Testis (tissue), 5 donors: ENCODE measurements at places on chromosomes 6 and 20. TPM values are rescaled to one million over a fixed set of nuclear protein-coding genes. Genes with fewer than 3 reads are reported as not detected.

DNA sequence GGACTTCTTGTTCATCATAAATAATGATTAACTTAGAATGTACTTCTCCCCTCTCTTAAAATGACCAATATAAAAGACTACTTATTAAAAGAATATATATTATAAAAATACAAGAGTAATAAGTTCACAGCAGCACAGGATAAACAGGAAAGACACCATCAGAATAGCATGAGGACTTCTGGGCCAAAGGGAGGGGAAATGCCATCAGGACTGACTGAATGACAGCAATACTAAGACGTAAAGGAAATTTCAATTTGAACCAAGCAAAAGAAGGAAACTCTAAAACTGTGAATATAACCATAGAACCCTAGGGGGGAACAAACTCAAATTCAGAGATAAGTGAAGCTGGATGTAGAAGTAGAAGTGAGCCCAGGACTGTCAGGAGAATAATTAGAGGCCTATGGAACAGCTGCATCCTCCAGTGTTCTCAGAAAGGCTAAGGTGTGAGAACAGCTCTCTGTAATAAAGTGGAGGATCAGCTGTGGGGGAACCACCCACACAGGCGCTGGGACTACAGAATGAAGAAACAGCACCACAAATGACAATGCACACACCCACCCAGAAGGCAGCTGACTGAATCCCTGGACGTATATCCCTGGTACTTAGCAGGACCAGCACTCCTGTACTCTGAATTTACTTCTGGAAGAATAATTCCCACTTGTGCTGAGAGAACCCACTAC is 37.8 kb downstream of the ZHX3 start:
- no peaks in the 10 kb centered on the region for H3K36me3 ChIP-seq
- H3K27ac ChIP-seq: no peak overlapping the region
- peaks cover 5% of the 10 kb centered on the region for H3K4me1 ChIP-seq
- no peak for DNase-seq
- no peak overlapping the region for H3K4me3 ChIP-seq

PLA2G7 gene
- total RNA-seq: 0.31 TPM

DNA sequence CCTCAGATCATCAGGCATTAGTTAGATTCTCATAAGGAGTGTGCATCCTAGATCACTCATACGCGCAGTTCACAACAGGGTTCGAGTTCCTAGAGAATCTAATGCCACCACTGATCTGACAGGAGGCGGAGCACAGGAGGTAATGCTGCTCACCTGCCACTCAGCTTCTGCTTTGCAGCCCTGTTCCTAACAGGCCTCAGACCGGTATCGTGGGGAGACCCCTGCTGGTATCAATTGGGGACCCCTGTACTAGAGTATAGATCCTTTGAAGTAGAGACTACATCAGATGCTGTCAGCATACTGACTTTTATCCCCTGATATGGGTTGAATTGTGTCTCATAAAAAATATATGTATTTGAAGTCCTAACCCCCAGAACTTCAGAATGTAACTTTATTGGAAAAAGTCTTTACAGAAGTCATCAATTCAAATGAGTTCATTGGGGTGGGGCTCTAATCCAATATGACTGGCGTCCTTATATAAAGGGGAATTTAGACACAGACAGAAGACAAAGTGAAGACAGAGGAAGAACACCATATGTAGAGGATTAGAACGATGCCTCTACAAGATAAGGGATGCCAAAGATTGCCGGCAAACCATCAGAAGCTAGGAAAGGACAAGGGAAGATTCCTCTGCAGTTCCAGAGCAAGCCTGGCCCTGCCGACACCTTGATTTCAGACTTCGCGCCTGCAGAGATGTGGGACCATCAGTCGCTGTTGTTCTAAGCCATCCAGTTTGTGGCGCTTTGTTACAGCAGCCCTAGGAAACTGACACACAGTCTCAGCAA is 104.4 kb upstream of the BTBD3 start:
- H3K27me3 ChIP-seq: no peaks in the 10 kb centered on the region
- H3K4me3 ChIP-seq: no peak overlapping the region
- H3K27ac ChIP-seq: no peak overlapping the region
- H3K4me1 ChIP-seq: no peaks in the 10 kb centered on the region

DNA sequence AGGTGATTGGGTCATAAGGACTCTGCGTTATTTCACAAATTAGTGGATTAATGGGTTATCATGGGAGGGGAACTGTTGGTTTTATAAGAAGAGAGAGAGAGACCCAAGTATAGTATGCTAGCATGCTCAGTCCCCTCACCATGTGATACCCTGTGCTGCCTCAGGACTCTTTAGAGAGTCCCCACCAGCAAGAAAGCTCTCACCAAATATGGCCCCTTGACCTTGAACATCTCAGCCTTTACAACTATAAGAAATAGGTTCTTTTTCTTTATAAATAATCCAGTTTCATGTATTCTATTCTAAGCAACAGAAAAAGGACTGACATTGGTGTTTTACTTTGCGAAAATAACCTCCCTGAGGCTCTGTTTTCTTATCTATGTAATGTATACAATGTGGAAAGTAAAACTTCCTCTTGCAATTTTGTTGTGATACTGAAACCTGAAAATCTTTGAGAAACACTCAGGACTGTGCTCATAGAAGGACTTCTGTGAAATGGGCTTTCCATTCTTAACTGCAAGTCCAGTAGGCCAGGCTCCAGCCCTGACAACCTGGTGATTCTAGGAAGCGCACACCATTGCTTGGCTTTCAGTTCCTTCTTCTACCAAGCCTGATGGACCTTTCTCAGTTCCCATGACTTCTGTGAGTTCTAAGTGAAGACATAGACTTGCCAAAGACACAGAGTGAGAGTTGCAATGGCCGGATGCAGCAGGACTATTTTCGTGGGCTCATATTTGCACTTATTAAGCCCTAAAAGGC is 21.9 kb downstream of the SIRPD start:
- DNase-seq: no peak
- H3K4me3 ChIP-seq: no peak overlapping the region
- H3K27ac ChIP-seq: no peak overlapping the region
- H3K27me3 ChIP-seq: no peaks in the 10 kb centered on the region
- no peaks in the 10 kb centered on the region for H3K4me1 ChIP-seq
- H3K36me3 ChIP-seq: no peaks in the 10 kb centered on the region

GRCh38 chr6:23526526-23526925 is 599.5 kb upstream of the NRSN1 start:
- H3K4me1 ChIP-seq: peaks cover 4% of the 10 kb centered on the region
- no peaks in the 10 kb centered on the region for H3K27me3 ChIP-seq
- H3K27ac ChIP-seq: no peak overlapping the region
- H3K4me3 ChIP-seq: no peak overlapping the region
- no peak for DNase-seq
